Hepatocyte (in vitro differentiated cells): ENCODE measurements at places on chromosomes 1 and 21. TPM values are rescaled to one million over a fixed set of nuclear protein-coding genes. Genes with fewer than 3 reads are reported as not detected.
A peak's percentile ranks its signal among the peaks of the same experiment; 100 is the strongest.

DNA sequence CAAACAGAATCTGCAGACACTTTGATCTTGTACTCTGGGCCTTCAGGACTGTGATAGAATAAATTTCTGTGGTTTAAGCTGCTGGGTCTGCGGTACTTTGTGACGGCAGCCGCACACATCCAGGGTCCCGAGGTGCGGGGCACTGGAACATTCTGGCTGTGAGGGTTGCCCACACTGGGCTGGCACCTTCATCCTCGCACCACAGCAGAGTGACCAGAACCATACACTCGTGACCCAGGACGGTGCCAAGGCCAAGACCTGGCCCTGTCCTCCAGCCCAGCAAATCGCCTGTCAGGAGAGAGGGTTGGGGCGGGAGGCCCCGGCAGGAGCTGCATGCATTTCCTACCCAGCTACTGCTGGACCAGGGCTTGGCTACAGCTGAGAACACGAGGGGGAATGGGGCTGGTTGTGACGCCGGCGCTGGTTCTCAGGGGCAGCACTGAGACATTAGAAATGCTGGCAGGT lies 2.6 kb upstream of the FTCD start:
- peak; percentile 3 for DNase-seq

DNA sequence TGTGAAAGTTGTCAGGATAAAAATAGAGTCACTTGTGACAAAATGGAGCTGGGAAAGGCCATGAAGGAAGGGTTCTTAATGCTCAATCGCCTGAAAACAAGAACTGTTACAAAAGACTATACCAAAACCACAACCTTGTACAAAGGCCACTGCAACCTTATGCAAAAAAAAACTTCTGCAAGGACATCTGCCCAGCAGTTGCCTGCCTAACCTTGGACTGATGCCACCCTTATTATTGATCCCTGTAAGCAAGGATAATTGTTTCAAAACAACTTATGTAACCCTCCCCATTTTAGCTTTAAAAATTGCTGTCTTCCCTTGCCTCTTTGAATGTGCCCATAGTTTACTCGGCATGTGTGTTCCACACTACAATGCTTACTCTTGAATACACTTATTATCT lies 5.7 kb downstream of the ALG14 start:
- no peak for DNase-seq

GRCh38 chr1:88783145-88783544 lies 99.1 kb downstream of the PKN2 start:
- no peak for DNase-seq

- peak; percentile 35 for DNase-seq
These were observed 6.2 kb upstream of the KCNK2 start for GRCh38 chr1:215076322-215076721.

DNA sequence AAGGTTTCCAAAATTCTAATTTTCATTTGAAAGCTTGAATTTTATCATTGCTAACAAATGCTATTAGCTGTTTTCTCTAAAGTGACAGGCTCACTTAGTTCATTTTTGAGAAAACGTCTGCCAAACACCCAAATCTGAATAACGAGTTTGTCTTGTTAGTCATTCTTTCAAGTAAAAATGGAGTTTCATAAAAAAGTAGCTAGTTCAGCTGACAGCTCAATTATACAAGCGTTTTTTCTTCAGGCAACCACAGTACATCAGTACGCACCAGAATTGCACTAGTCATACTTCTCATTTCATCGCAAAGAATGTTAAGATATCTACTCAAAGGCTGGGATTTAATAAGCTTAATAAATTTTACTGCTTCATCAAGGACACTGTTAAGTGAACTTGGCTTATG lies 72.3 kb upstream of the SLFNL1 start:
- DNase-seq = no peak

DNA sequence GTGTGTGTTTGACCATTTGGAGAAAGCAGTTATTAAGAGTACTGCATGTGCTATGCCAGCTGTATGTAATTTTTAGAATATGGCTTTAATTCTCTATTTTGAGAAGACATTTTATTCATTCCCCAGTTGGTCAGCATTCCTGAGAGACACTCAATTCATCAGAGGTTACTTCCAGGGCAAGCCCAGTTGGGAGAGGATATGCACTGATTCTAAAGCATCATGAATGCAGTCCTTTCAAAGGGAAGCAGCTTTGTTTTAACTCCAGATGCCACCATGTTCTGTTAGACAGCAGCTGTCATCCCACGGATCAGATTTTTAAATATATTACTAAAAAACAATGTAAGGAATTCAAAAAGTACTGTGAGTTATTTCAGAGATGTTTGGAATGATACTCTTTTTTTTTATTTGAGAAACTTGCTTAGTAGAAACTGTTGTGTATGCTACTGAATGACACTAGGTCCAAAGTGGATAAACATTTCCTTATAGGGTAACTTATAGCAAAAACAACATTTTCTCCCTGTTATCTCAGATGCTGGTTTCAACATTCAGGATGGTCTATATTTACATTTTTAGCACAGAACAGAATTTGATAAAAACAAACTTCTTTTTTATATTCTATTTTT lies 149.5 kb upstream of the B3GALT2 start:
- no peak for DNase-seq

GRCh38 chr1:25428475-25429166 lies 2.1 kb upstream of the MACO1 start:
- no peak for DNase-seq

DNA sequence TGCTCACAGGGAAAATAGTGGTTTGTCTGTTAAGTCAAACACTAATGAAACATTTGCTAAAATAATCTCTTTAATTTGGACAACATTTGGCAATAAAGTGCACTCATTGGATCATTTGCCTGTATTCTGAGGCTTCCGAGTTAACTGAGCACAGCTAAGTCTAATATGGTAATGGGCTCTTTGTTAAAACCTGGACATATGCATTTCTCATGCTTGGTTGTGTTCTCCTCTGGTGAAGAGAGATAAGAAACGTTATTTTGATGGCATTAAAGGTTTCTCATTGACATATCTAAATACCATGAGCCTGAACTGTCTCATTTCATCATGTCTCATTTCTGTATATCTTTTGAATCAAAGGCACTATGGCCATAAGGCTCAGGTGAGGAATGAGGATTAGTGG lies 13.4 kb upstream of the NRIP1 start:
- no peak for DNase-seq

GRCh38 chr1:33358114-33358794 lies 37.4 kb upstream of the A3GALT2 start:
- no peak for DNase-seq

DNA sequence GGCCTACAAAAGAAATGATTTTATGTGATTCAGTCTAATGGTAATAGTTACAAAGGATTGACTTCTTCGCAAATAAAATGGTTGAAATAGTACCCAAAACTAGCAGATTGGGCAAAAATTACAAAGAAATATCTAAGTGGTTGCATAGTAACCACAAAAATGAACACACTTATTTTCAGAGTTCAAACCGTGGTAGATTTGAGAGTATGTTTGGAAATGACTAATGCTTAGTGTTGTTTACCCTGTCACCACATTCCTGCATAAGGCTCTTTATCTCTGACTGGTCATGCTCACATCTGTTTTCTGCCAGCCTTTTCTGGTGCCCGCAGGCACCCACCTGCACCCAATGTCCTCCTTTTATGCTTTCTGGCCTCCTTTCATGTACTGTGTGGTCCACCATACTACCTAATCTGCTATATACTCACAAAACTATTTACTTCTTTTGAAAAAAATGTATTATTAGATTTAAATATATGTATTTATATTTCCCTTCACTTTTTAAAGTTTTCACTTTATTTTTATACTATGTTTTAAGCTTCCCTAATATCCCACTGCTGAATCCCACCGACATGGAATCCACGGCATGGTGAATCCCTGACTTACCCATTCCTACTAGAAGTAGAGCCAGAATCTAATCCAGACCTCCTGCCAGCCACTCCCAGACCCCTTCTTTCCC lies 30.3 kb downstream of the PTPRC start:
- DNase-seq = peak; percentile 9

GRCh38 chr1:94284476-94284875 lies 47.1 kb upstream of the ARHGAP29 start:
- DNase-seq = no peak

DNA sequence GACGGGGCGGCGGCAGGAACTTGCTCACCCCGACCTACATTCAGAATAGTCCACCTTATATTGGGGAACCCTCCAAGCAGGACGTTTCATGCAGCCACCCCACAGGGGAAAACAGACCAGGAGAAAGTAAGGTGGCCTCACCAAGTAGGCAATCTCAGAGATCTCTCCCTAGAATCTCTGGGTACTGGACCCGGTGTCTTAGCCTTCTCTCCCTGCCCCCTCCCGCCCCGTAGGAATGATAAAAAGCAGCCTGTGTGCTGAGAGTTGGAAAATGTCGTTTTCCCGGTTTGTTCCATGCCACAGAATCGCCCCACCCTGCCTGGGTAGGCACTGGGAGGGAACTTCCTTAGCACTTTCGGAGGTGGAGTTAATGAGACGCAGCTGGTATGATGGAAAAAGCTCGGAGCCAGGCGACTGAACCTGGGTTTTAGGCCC lies 789 bp upstream of the PTPN14 start:
- DNase-seq = peak; percentile 88

- DNase-seq = no peak
These were observed 46.2 kb downstream of the PLPP3 start for GRCh38 chr1:56533197-56533596.

GRCh38 chr21:31555741-31556191 lies 103.7 kb upstream of the SOD1 start:
- no peak for DNase-seq

- no peak for DNase-seq
These were observed 45.0 kb downstream of the NGF start for GRCh38 chr1:115293006-115293405.

DNA sequence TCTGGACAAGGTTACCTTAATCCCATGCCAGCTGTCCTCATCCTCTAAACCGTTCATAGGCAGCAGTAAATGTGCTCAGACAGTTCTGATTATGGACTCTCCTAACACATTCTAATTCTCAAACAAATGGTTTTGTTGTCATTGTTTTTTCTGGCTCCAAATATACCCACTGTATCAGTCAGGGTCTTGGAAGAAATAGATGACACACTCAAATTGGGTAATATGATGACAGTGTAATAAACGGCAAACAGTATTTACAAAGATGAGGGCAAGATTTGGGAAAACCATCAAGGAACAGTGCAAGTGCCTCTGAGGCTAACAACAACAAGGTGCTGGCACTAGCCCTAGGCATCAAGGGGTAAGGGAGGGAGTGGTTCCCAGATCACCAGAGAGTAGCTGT lies 4.3 kb upstream of the CDC20 start:
- DNase-seq = no peak

DNA sequence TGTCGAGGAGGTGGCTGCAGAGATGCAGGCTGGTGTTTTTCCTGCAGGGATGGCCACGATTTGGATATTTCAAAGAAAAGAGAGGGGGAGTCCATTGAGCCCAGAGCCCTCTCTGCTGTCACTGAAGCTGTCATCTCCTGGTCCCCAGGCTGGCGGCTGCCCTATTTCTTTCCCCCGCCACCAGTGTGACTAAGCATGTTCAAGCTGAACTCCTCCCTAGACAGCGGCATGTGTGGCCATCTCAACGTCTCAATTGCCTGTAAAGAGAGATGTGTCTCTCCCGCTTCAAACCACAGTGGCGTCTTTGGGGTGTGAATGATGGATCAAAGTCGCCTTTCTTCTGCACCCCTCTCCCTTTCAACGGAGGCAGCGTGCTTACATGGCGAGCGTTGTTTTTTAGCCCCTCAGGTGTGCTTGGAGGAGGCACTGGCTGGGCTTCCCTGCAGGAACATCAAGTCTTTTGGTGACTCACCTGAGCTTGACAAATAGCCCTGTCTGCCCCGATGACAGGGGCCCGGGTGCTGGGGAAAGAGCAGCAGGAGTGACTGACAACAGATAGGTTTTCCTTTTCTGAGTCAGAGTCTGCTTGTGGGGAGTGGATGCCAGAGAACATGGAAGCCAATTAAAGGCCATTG lies 346.4 kb upstream of the AJAP1 start:
- DNase-seq = no peak

DNA sequence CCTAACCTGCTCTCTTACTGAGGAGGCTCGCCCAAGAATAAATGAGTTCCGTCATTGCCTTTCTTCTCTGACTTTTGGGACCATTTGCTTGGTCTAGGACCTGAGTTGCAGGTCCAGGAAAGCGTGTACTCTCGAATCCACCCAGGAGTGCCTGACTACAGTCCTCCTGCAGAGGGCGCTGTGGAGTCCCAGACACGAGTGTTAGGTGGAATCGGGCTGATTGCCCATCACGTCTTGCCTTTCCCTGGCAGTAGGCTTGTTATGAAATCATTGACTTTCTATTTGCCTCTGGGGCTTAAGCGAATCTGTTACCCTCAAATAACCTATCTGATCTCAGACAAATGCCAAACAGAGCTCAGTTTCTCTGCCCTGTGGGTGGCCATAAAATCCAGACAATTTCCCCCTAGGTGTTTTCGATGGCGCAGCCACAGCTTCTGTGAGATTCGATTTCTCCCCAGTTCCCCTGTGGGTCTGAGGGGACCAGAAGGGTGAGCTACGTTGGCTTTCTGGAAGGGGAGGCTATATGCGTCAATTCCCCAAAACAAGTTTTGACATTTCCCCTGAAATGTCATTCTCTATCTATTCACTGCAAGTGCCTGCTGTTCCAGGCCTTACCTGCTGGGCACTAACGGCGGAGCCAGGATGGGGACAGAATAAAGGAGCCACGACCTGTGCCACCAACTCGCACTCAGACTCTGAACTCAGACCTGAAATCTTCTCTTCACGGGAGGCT lies at the start of gene IL20:
Gene IL20, plus strand, starts transcription at position 685 of the 733 bp plus-strand sequence. CDS start 230 bp downstream, outside the sequence.
- DNase-seq = peak; percentile 73

DNA sequence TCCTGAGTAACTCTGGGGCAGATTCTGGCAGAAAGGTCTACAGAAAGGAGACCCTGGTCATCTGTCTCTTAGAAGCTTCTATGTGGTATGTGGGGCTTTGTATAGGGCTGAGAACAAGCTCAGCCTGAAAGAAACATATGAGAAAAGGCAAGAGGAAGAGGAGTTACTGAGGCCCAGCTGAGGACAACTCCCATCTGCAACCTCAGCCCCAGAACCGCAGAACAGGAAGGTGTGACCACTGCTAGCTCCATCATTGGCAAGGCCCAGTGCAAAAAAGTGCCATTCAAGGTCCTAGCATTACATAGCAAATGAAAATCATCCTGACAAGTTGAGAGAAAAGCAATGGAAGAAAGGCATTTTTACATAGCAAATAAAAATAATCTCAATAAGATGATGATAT lies 503.8 kb downstream of the NPHP4 start:
- DNase-seq = no peak

GRCh38 chr1:197920067-197920396 lies 2.9 kb downstream of the LHX9 start:
- no peak for DNase-seq

Gene TMEM82
- polyA plus RNA-seq = 14.7 and 16.4 TPM in 2 replicates

Gene PLEKHO1
- polyA plus RNA-seq = 33.0 and 38.2 TPM in 2 replicates

Gene SCCPDH
- polyA plus RNA-seq = 39.3 and 44.8 TPM in 2 replicates

Gene ARHGEF10L
- polyA plus RNA-seq = 40.4 and 48.2 TPM in 2 replicates

Gene NGF
- 0.60 and 2.6 TPM in 2 replicates for polyA plus RNA-seq

Gene CORT
- polyA plus RNA-seq = 0.19 and 0.27 TPM in 2 replicates

Gene PADI6
- not detected in 2 replicates for polyA plus RNA-seq

Gene CD1E
- not detected in 2 replicates for polyA plus RNA-seq

Gene ETV3L
- polyA plus RNA-seq = not detected in 2 replicates

Gene RGS1
- 4.0 and 5.6 TPM in 2 replicates for polyA plus RNA-seq
